ENCODE measurements at places on chromosomes 3 and 15.

GRCh38 chr3:165653130-165653778 is 184.0 kb downstream of the BCHE start:
- DNase-seq = no peak

DNA sequence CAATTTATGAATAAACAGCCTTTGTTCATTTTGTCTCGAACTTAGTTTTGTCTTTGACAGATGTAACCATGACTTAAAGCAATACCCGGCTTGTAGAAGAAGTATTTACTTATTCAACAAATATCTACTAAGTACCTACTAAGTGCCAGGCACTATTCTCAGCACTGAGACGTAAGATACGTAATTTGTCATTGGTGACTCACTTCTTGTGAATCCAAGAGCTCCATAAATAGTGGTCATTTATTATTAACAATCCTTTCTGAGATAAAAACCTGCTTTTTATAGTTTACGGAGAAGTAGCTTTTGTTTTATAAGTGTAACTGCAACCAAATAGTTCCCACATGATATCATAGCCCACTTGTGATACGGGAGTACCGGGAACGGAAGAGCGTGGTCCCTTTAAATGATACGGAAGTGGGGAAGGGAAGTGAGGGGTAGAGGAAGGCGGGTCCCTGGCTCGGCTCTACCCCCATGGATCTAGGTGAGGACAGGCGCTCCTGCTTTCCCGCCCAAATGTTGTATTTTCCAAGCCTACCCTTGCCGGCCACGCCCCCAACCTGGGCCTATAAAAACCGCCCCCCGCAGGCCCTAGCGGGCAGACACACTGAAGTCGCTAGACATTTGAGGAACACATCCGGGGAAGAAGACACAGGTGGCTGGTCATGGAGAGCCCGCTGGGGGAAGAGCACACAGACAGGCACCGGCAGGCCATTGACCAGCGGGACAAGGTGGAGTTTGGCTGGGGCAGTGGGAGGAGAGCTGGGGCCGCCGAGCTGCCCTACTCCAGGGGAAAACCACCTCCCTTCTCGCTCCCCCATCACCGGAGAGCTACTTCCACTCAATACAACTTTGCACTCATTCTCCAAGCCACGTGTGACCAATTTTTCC is at the start of gene SAMMSON:
SAMMSON (plus strand) TSS at position 594 of the 888 bp plus-strand sequence.
- no peak for DNase-seq

GRCh38 chr3:100045696-100046095 is 68.6 kb downstream of the FILIP1L start:
- no peak for DNase-seq

DNA sequence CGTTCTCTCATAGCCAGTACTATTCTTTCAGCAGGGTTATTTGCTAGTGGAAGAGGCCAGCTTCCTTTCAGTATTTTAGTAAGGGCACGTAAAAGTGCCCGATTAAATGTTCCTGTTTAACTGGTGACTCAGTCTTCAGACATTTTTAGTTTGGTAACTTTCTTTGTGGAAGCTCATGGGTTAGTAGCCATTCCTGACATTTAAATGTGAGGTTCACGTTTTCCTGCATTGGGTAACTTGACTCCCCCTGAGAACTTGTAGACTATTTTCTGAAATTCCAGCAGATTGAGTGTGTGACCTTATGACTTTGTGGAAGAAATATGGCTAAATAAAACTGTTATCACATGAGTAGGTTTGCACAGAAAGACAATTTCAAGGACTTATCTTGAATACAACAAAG is 16.9 kb downstream of the ABHD2 start:
- DNase-seq = no peak
